Hematopoietic multipotent progenitor cell treated with erythropoietin and hydrocortisone succinate and interleukin-3 and kit ligand, for 15 days (in vitro differentiated cells): ENCODE measurements at places on chromosomes 4 and X.

GRCh38 chr4:172517391-172517790, 651.2 kb upstream of the GALNT7 start:
- DNase-seq: no peak

DNA sequence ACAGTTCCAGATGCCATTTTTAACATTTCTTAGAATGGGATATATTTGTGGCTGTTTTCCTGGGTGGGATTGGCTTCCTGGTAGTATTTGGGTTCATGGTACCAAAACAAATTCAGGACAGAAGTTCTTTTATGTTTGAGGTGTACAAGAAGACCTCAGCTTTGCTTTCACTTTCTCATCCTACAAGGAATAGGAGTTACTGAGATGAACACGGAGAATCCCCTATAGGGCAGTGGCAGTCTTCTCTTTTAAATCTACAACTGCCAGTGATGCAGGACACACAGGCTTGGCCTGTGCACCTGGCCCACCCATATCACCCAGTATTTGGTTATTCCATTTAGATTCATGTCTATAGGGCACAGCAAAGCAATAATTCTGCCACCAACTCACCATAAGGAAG, 35.2 kb downstream of the SLC10A7 start:
- no peak for DNase-seq

- DNase-seq: no peak
These were observed 46.7 kb upstream of the MXRA5 start for GRCh38 chrX:3393178-3393577.

GRCh38 chrX:42128020-42128419, 204.7 kb upstream of the CASK start:
- no peak for DNase-seq

DNA sequence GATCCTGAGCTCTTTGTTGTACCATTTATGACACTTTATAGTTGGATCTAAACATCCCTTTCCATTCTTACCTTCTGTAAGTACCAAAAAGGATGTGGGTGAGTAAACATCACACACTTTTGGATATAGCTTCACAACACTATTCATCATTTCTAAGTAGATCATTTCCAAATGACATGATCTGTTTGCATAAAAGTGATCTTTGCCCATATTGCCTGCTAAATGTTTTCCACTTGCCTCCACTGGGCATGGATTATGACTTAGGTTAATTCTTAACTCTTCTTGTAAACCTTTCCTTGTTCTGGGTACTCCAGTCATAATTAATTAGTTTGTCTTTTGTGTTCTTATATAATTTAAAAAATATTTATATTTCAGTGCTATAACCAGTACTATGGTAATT, 244.9 kb upstream of the AGA start:
- no peak for DNase-seq

- no peak for DNase-seq
These were observed 15.9 kb downstream of the SH3TC1 start for GRCh38 chr4:8215001-8215427.

DNA sequence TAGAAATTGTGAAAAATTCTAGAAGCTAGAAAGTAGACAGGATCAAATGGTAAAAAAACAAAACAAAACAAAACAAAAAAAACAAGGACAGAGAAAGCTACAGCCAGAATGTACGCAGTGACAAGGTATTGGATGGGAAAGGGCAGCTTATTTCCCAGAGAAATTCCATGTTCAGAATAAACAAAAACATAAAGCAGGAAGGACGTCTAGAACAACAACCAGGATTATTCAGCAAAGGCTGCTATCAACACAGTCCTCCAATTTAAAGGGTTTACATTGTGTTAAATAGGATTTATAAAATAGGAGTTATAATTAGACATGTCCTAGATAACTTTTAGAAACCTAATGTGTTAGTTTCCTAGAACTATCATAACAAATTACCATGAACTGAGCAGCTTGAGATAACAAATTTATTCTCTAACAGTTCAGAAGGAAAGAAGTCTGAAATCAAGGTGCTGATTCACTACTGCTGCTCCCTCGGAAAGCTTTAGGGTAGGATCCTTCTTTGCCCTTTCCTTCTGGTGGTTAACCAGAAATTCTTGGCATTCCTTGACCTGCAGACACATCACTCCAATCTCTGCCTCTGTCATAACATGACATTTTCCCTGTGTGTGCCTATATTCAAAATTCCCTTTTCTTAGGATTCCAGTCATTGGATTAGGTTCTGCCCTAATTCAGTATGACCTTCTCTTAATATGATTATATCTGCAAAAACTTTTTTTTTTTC, 175.6 kb downstream of the SNCA start:
- DNase-seq: no peak

DNA sequence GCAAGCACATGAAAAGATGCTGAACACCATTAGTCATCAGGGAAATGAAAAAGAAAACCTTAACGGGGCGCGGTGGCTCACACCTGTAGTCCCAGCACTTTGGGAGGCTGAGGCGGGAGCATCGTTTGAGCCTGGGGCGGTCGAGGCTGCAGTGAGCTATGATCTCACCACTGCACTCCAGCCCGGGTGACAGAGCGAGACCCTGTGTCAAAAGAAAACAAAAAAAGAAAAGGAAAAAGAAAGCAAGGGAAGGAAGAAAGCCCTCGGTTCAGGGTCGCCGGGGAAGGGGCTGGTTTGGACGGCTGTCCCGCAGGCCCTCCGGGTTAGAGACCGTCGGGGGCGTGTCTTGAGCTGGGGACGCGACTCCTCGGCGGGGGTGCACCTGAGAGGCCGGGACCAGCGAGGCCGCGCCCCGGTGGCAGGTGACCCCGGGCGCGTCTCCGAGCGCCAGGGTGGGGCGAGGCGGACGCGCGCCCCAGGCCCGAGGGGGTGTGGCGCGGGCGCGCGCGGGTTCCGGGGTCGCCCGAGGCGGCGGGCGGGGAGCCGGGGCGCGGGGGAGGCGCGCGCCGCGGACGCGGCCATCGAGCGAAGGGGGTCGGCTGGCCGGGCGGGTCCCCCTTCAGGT, 478 bp upstream of the PLXNA3 start:
- no peak for DNase-seq

DNA sequence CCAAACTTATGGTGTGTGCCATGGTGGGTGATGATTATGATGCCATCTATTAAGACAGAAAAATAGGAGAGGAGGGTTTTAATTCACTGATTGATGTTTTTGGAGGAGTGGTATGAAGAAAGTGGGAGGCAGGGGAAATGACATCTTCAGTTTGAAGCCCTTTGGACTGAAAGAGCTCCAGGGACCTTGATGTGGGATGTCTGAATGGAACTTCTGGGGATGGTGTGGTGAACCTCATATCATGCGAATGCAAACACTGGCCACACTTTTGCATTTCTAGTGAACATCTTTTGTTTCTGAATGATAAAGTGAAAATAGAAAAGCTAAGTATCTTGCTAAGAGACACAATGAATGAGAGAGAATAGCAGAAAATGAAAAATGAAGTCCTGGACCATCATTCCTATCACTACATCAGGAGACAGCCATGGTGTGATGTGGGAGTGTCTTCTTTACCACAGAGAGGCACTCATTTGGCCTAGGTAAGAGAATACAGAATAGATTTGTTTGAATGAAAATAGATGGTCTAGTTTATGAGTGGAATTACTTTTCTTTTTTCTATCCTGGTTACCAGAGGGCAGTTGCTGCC, 123.5 kb downstream of the ZNF827 start:
- no peak for DNase-seq

DNA sequence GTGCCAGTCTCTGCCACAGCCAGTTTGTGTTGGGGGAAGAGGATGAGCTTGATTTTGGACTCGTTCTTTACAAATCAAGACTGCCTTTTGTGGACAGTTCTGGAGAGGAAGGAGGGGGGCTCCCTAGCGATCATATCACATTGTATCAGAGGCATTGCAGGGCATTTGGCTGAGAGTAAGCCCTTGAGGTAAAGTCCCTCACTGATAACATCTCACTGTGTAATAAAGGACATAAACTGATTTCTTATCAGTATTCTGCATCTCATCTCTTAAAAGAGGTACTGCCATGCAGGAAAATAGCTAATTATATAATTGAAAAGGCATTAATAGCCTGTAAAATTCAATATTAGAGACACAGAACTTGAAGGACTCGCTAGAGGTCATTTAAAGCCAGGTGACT, 6.1 kb upstream of the IGFBP7 start:
- no peak for DNase-seq

DNA sequence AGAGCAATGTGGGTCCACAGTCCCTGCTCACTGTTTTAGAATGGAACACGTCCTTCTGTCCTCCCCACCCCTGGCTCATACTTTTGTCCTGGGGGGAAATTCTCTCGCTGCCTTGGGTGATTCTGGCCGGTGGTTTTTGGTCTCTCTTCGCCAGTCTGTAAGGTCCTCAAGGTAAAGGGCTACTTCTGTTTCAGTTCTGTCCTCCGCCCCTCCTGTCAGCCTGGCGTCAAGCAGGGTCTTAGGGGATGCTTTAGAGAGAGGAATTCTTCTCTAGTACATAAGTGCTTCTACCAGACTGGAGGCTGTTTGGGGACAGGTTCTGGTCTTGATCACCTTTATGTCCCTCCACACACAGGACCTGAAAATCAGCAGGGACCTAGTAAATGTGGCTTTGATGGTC, 617 bp upstream of the MRFAP1L1 start:
- DNase-seq: no peak

GRCh38 chrX:153502796-153503195, 8.0 kb downstream of the BGN start:
- no peak for DNase-seq

GRCh38 chrX:139931646-139932072, 1.2 kb downstream of the ATP11C start:
- no peak for DNase-seq

- no peak for DNase-seq
These were observed 129.8 kb downstream of the PPP3CA start for GRCh38 chr4:101217353-101218031.

GRCh38 chrX:16819634-16820033, 33.4 kb downstream of the TXLNG start:
- no peak for DNase-seq

DNA sequence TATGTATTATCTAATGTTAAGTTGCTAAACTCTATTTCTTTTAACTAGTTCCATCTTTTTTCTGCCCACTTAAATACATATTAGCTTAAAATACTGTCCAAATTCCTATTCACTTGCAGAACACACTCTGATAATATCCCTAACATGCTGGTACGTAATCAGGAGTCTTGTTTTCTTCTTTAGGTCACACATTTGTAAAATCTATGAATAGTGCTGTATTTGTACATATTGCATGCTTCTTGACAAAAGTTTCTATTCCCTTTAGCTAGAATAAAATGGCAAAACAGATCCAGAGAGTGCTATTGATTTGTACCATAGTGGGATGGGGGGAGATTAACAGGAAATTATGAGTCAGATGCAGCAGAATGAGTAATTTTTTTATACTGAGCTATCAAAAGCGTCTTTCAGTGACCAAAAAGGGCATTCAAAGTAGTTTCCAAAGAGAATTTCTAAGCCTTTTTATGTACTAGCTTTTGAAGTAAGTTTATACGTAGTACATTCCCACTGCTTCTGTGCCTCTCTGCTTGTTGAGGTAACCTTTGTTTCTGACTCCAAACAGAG, 126.5 kb downstream of the PTPN13 start:
- DNase-seq: no peak

- DNase-seq: no peak
These were observed 72.6 kb downstream of the METTL14 start for GRCh38 chr4:118757761-118758251.

GRCh38 chr4:174352061-174352819, 68.5 kb downstream of the CEP44 start:
- DNase-seq: no peak

- no peak for DNase-seq
These were observed 78.1 kb upstream of the HPGD start for GRCh38 chr4:174600391-174600790.
